ENCODE measurements at places on chromosomes 11 and 22.

DNA sequence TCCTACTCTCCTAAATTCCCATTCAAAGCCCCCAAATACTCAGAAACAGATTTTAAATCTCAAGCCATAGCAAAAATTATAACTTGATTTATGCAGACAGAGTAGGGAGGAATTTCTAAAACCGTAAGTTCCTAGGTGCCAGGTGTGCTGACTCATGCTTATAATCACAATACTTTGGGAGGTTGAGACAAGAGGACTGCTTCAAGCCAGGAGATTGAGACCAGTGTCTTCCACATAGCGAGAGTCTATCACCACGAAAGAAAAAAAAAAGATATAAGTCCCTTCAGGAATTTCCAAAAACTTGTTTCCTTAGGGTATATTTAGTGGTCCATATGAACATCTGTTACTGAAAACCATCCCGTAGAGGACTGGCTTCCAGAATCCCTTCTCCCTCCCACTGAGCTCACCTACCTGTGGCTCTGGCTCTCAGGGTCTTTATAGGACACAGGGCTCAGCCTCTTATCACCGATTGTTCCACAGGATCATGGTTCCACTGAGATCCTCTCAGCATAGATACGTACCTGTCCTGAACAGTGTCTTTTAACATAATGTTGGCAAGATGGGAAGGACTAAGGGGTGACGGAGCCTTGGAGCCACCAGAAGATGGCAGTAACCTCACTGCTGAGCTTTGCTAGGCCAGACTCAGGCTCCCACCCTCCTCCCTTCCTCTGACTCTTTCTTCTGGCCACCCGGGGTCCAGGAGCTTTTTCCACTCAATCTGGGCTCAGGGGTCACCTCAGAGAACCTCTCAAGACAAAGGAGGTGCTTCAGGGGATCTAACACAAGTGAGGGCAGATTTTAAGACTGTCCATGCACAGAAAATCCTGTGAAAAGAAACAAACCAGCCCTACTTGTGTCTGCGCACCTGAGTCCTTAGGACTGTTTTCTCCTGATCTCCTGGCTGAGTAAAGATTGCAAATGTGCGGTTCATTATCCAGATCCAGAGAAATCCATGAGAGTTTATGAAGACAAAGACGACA is 117.5 kb upstream of the TOP3B start:
- DNase-seq: no peak

GRCh38 chr22:42078469-42079318 is 806 bp upstream of the SMDT1 start:
- no peak for DNase-seq

GRCh38 chr22:46672731-46673130 is 52.5 kb downstream of the GRAMD4 start:
- DNase-seq: no peak

GRCh38 chr22:18088825-18089568 is 11.2 kb downstream of the PEX26 start:
- DNase-seq: no peak

DNA sequence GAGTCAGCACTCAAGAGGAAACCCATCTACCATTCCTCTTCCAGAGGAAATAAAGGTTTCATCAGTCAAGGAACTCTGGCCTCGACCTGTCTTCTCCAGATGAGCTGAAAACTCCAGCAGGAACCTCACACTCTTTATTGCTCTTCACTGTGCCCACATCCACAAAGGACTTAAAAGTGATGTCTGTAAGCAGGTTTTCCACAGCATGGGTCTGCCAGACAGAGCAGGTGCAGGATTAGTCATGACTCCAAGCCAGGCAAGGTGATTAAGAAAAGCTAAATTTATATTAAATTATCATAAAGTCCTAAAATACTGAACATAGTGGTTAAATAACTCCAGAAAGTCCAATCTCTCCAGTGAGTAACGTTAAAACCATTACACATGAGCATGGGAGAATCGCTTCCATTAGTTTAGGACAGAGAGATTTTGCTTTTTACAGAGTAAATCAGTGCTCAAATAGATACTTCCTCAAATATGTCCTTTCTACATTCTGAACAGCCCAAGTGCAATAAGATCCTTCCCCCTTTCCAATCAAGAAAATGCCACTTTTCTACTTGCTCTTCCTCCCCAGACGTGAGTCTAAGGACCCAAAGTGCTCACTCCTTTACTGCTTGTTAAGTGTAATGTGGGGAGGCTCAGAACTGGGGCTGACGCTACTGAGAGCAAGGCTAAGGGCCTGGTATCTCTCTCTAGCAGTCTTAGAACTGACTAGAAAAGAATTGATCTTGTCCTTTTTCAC is 10.7 kb upstream of the CKAP5 start:
- DNase-seq: no peak

- DNase-seq: no peak
Observed at GRCh38 chr11:19602891-19603290, 109.7 kb upstream of the NAV2 start.

DNA sequence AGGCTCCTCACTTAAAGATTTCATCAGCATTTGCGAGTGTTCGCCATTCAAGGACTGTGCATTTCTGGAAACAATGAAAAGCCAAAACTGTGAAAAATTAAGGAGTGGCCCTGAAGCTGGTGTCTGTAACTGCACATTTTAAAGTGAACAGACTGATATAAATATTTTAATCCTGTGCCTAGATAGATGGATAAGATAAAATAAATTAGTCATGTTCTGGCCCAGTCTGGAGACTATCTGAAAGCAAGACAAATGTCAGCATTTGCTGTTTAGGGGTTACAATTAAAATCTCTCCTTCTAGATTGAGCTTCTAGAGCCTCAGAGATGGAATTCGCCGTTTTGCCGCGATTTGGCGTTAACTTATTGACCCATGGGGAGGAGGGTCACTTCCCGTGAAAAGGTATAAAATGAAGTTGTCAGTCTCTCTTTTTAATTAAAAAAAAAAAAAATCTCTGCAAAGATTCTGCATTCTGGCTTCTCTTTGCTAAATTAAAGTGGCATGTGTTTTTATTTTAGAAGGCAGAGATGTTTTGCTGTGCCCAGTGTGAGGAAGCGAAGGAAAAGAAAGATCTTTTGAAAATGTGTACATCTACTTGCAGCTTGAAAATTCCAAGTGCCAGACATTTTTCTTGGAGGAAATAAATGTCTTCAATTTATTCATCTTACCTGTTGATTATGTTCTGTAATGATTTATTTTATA is 79.7 kb upstream of the WNT7B start:
- DNase-seq: no peak

GRCh38 chr11:27229511-27230191 is 133.4 kb downstream of the CCDC34 start:
- no peak for DNase-seq

DNA sequence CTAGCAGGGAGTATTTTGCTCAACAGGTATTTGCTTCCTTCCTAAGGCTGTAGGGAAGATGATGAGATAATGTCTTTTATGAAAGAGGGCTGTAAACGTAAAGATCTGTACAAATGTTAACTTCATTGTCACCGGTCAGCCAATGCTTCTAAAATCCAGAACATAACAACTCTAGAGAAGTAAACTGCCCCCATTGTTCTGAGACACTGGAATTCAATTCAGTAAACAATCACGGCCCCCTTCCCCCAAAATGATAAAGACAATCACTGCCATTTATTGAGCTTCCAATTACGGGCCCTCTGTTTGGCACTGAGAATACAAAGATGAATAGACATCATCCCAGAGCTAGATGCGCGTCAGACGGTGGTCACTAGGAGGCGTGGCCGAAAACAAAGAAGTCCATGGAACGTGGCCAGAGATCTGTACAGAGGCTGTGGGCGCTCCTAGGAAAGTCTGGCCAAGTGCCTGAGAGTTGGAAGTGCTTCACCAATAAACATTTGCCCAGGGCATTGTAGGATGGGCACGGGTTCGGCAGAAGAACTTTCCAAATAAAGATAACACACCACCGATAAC is 576 bp downstream of the TMEM258 start:
- DNase-seq: no peak

DNA sequence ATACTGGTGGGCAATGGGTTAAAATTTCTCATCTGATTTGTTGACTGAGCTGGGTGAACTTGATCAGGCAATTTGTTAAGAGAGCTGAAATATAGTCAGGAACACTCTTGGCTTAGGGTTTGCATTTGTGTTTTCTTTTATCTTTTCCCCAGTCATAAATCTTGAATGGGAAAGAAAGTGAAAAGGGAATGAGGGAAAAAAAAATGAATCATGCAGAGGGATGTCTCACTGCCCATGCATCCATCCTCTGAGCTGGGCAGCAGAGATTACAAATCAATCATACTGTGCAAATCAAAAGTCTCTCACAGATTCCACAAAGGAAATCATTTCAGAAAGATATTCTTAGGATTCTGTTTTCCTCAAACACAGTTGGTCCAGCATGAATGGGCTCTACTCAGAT is 174.2 kb upstream of the MPPED2 start:
- DNase-seq: no peak

DNA sequence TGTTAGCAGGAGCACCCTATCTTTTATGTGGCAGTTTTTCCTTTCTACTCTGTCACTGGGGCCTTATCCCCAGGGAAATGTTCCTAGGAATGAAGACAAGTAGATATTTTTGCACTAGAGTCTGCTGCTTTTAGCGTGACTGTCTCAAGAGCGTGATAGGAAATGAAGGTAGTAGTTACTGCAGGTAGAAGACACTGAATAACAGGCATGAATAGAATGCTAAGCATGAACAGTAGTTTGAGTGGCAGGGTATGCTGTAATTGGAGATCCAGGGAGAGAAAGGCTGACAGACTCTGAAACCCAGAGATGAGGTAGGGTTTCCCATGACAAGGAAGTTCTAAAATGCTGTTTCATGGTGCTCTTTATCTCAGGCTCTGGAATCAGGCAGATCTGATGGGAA is 475.1 kb downstream of the NELL1 start:
- DNase-seq: no peak

DNA sequence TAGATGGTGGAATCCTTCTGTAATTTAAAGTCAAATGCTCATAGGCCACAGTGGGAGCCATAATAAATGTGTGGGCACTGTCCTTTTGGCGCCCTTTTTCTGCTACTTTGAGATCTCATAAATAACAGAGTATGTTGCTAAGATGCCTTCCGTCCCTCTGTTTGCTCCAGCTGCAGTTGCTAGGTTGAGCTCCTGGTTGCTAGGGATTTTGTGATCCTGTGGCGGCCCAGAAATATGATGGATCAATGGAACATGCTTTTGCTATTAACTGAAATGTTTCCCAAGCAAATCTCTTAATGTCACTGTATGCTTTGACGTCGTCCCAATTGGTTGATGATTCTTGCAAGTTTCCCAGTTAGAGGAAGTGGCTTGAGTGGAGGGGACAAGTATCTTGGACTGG is 53.5 kb downstream of the MYO18B start:
- DNase-seq: no peak

DNA sequence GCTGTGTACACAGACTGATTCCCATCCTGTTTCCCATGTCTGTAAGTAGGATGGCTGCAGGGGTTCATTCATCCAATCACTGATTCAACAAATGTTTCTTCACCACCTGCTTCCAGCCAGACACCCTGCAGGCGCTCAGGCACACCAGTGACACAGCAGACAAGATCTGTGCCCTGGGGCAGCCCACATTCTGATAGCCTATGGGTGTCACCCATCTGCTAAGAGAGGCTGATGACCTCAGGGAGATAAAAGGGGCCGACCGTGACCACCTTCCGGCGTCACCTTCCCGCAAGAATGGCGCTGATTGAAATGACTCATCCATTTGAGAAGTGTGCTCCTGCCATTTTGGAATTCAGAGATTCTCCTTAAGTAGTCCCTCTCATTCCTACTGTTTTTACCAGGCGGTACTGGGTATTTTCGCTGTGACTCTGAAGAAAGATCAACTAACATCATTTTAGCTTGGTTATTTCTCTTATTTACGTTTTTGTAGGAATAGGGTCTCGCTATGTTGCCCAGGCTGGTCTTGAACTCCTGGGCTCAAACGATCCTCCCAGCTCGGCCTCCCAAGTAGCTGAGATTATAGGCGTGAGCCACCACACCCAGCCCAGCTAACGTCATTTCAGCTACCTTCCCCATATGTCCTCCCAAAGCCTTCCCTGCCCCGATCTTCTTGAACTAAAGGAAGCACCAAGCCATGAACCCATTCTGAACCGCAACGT is 73.2 kb upstream of the BID start:
- no peak for DNase-seq

- DNase-seq: no peak
Observed at GRCh38 chr11:15944460-15944859, 411.9 kb downstream of the SOX6 start.

- no peak for DNase-seq
Observed at GRCh38 chr22:27718186-27719035, 83.1 kb downstream of the MN1 start.

- DNase-seq: no peak
Observed at GRCh38 chr11:23569134-23569533, 708.9 kb upstream of the CCDC179 start.

DNA sequence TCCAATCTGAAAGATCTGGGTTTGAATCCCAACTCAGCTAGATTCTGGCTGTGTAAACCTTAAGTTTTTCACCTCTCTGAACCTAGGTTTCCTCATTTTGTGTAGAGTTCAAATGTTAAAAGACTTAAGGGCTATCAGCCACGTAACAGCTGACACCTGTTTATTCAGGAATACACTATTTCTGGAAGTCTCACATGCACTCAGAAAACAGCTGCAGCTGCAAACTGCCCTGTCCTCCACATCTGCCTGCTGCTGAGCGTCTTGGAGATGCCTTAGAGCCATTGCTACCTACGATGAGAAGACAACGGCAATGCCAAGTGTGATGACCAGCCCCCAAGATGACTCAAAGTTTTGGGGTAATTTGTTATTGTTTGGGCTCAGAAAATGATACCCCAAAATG is 6.7 kb upstream of the TRIM44 start:
- no peak for DNase-seq

GRCh38 chr22:49862496-49862776 is 8.8 kb downstream of the ZBED4 start:
- DNase-seq: no peak
